ENCODE measurements at places on chromosomes 1 and 21. TPM values are rescaled to one million over a fixed set of nuclear protein-coding genes. Genes with fewer than 3 reads are reported as not detected.

MROH9 gene
- not detected for total RNA-seq

GRCh38 chr1:94106716-94107115 is 14.2 kb downstream of the ABCA4 start:
- no peak for DNase-seq

DNA sequence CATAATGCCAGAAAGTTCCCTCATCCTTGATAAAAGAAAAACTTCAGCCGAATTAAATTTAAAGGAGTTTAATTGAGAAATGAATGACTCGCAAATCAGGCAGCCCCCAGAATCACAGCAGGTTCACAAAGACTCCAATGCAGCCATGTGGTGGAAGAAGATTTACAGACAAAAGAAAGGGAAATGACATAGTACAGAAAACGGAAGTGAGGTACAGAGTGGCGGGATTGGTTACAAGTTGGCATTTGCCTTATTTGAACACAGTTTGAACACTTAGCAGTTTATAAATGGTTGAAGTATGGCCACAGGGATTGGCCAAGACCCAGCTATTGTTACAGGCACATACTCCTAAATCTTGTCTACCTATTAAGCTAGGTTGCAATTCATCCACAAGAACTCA is 46.6 kb downstream of the HIVEP3 start:
- no peak for DNase-seq

DNA sequence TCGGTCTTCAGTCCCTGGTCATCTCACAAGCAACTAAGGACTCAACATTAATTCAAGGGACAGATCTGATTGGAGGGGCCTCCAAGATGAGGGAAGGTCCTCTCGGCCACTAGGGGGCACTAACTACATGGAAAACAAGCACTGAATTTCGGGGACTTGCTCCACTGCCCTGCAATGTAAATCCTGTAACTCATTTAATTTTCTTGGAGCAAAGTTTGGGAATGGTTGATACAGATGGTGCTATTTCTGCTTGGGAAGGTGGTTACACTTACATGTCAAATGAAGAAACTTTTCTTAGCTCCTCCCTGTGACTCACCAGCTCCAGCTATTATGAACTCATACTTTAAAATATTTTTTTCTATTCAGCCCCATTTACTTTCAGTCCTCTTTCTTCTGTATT is 97.4 kb upstream of the KCNJ15 start:
- peak; percentile 69 for DNase-seq

F11R gene
- 15.6 TPM for total RNA-seq

GRCh38 chr1:183361081-183361480 is 57.1 kb downstream of the NMNAT2 start:
- no peak for DNase-seq

DNA sequence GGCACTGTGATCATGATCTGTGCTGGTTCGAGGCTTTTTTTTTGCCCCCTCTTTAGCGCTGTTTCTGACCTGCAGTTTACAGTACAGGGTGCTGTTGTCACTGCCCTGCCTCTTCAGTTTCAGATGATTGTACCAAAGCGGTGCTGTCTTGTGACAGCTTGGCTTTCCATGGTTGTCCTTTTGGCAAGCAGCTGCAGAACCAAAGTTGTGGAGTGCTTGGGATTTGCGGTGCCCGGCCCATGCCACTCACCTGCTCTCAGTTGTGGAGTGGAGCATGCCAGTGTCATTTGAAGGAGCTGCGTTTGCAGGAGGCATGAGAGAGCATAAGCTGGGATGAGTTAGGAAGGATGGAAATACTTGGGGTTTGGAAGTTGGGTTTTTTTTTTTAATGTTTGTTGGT is 48.4 kb downstream of the DOP1B start:
- DNase-seq = no peak

DNA sequence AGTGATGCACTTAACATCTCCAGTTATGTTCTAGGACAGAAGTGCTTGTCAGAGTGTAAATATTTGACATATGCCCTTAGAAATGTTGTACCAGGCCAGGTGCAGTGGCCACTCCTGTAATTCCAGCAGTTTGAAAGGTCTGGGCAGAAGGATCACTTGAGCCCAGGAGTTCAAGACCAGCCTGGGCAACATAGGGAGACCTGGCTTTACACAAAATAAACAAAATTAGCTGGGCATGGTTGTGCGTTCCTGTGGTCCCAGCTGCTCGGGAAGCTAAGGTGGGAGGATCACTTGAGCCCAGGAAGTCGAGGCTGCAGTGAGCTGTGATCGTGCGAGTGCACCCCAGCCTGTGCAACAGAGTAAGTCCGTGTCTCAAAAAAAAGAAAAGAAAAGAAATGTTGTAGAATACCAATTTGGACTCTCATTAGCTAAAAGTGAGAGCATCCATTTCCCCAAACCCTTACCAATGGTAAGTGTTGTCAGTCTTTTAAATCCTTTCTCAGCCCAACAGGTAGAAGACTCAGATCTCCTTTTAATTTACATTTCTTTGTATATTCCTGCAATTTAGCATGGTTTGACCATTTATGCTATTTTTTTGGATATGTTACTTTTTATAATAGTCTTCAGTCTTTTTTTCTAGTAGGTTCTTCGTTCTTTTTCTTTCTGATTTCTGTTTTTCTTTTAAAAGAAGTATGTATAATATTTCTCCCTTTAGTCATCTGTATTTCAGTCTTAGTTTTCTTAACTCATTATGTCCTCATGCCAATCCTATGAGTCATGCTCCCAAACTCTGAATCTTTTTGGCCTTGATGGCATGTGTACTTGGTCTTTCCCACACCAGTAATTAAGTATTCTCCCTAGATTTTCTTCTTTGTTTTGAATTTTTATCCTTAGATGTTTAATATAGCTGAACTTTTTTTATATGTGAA is 74.4 kb downstream of the CAMTA1 start:
- no peak for DNase-seq

AJAP1 gene
- total RNA-seq = not detected

GRCh38 chr1:23922321-23922943 is 9.3 kb upstream of the CNR2 start:
- no peak for DNase-seq

- DNase-seq = peak; percentile 69
These were observed at the start of gene CCDC28B for GRCh38 chr1:32200226-32201010. Gene CCDC28B, plus strand, starts transcription at chr1:32200595. Its CDS starts 1,341 bp downstream, at chr1:32201936.

GRCh38 chr1:112369392-112370285 is 26.4 kb upstream of the CTTNBP2NL start:
- peak; percentile 84 for DNase-seq

GRCh38 chr1:202831906-202832305 is 21.2 kb downstream of the PCAT6 start:
- DNase-seq = no peak

DNA sequence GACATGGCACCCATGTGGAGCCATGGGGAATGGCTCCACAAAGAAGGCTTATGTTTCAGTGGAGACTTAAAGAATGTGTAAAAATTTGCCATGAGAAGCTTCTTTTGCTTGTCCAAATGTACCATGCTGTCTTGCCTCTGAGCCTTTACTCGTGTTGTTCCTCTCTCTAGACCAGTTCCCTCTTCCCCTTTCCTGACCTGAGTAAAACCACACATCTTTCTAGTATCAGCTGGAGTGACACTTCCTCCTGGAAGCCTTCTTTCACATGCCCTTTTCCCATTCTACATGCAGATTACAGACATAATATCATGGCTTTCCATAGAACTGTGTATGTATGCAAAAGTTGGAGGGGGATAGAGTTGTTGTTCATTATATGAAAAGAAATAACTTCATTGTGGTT is 13.6 kb upstream of the GPX7 start:
- no peak for DNase-seq

DNA sequence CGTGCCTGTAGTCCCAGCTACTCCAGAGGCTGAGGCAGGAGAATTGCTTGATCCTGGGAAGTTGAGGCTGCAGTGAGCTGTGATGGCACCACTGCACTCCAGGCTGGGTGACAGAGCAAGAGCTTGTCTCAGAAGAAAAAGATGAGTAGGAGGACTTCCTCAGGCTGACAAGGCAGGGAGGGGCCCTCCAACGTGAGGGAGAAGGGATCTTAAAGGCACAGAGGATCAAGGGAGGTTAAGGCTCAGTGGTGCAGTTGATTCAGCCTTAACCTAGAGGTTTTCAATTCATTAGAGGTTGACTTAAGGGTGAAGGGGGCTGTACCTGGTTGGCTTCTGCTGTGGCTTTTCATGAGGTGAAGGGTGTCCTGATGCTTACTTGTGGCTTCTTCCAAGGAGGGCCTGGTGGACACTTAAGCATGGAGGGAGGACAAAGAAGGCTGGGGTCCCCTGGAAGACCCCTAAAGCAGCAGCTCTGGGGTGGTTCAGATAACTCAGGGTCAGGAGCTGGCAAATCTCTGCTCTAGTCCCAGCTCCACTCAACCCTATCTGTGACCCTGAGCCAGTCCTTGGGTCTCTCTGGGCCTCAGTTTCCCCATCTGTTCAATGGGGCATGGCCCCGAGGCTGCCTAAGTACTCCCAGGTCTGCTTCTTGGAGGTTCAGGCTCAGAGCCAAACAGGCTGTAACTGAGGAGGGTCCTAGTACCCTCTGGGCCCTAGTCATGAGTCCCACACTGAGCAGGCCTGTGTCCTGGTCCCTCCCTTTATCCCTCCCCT is 6.3 kb downstream of the EXTL1 start:
- no peak for DNase-seq
